SW 1271 (cell line): ENCODE measurements at places on chromosomes 3 and 15.

- DNase-seq: no peak
These were observed 17.5 kb downstream of the LMCD1 start for GRCh38 chr3:8519156-8519555.

GRCh38 chr3:46429250-46429649 lies 22.2 kb downstream of the CCRL2 start:
- DNase-seq: no peak

DNA sequence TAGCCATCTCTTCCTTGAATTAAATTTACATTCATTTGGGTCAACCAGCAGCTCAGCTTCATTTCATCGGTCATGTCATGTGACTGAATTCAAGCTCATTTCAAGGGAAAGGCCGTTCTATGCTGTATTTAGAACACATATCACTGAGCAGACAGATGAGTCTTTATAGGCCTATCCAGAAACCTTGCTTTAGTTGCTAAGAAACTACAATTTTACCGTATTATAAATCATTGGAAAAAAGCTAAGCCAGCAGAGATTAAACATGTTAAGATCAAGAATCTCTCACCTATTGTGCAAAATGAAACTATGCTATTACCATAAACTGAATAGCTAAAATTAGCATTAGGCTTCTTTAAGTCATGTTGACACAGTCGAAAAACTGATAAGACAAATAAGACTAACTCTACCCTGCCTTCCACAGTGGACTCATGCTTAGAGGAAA lies 2.2 kb downstream of the NPTN start:
- no peak for DNase-seq

DNA sequence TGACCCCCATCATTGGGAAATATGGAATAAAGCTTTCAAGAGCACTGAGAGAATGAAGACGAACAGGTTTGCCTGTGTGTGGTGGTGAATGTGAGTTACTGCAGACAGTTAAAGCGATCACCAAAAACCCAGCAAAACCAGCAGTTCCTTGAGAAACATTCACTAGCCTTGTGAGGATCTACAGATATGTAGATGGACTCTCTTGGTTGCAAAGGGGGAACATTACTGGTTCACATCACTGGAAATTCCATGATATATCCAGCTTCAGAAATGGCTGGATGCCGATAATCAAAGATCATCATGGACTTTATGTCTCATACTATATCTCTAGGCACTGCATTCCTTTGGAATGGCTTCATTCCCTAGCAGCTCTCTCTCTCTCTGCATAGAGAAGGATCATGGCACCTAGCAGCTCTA lies 10.2 kb upstream of the HERC1 start:
- DNase-seq: no peak
